ENCODE measurements at places on chromosomes 2 and 18.

GRCh38 chr2:199973703-199974102 is 18.3 kb downstream of the MAIP1 start:
- no peak for DNase-seq

DNA sequence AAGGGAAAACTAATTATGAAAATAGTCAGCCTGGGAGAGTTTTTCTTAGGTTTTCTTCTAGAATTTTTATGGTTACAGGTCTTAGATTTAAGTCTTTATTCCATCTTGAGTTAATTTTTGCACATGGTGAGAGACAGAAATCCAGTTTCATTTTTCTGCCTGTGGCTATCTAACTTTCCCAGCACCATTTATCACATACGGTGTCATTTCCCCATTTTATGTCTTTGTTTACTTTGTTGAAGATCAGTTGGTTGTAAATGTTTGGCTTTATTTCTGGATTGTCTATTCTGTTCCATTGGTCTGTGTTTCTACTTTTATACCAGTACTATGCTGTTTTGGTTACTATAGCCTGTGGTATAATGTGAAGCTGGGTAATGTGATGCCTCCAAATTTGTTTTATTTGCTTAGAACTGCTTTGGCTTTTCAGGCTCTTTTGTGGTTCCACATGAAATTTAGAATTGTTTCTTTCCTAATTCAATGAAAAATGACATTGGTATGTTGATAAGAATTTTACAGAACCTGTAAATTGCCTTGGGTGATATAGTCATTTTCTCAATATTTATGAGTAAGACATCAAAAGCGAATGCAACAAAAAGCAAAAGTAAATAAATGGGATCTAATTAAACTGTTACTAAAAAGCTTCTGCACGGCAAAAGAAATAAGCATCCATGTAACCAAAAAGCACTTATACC is 146.1 kb upstream of the NOL4 start:
- DNase-seq = no peak

GRCh38 chr18:36759167-36759776 is 69.5 kb downstream of the TPGS2 start:
- no peak for DNase-seq

DNA sequence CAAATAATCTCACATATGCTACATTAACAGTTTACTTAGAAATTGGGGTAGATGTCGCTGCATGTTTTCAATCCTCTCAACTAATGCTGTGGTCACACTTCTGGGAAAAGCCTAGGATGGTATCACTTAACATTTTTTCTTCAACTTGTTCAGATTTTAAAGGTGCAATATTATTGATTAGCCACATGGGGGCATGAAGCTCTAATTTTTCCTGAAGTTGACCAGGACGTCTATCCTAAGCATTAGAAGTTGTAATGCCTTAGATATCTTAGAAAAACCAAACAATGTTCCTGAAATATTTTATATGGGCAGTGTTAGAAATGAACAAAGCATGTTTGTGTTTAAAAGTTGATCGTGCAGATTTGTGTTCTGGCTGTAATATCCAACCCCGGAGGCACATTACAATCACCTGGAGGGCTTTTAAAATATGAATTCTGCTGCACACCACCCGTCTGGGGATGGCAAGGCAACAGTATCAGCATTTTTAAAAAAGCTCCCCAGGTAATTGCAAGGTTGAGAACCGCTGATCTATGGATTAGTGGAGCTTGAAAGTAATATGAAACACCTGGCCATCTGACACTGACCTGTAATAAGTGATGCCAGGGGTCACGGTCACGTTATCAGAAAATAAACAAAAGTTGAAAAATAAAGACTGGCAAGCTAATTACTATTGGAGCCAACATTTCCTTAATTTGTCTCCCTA is 100.5 kb upstream of the LMAN1 start:
- no peak for DNase-seq

- no peak for DNase-seq
Measured at GRCh38 chr18:31424383-31424988, 23.1 kb upstream of the DSG3 start.

DNA sequence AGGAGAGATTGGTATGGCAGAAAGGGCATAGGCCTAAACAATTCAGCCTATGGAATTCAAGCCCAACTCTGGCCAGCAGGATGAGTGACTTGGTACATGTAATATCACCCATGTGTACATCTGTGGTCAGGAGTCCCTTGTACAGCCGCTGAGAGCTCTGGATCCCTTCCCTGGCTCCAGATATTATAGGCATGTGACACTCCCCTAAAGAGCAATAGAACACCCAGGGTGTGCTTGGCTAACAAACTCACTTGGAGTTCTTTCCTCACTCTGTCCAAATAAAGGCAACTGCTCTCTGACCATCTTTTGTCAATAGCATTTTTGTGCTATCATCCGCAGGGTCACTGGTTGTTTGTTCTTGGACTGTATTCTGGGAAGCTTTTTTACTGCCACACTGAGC is 197.4 kb upstream of the NCKAP5 start:
- DNase-seq = no peak

GRCh38 chr18:47118981-47119380 is 31.3 kb downstream of the HDHD2 start:
- DNase-seq = no peak

- no peak for DNase-seq
Measured at GRCh38 chr18:10029711-10030110, 115.9 kb downstream of the VAPA start.

DNA sequence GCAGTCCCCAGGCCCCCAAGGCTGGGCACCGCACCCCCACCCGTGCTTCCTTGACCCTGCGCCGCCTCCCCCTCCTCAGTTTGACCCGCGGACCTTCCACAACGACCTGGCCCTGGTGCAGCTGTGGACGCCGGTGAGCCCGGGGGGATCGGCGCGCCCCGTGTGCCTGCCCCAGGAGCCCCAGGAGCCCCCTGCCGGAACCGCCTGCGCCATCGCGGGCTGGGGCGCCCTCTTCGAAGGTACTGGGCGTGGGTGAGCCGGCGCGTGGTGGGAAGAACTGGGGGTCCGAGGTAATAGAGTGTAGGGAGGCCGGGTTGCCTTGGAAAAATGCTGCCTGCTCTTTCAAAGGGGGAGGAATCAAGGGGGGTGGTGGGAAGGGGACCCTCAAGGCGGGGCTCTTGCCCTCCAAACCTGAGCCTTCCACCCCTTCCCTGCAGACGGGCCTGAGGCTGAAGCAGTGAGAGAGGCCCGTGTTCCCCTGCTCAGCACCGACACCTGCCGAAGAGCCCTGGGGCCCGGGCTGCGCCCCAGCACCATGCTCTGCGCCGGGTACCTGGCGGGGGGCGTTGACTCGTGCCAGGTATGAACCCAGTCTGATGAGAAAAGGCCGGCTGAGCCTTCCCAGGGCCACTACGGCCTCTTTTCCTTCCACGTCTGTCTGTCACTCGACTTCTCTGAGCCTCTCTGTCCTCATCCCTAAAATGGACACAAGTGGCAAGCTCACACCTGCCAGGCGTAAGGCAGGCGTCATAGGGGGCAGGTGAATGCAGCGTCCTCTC is 2.6 kb downstream of the PRSS56 start:
- DNase-seq = no peak

DNA sequence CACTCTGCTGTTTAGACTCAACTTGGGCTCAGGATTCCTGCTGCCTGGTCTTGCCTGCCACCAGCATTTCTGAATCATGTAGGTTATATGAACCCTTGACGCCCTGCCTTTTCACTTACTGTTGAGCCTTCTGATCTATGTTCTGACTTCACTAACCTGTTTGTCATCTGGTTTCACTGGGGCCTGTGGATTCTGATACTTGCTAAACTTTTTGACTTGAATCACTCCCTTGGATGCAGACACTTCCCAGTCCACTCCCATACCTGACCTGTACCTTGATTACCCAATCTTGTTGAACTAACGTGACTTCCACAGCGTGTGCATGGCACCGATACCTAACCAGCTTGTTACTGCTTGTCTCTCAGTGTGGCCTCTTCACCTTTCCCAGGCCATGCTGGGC is 35.6 kb upstream of the SPAG16 start:
- DNase-seq = no peak

GRCh38 chr2:229130522-229130921 is 140.6 kb downstream of the PID1 start:
- DNase-seq = no peak

GRCh38 chr2:19899985-19900930 is 1.5 kb downstream of the TTC32 start:
- peak; percentile 36 for DNase-seq

- DNase-seq = no peak
Measured at GRCh38 chr18:51032193-51032592, 2.2 kb downstream of the SMAD4 start.

DNA sequence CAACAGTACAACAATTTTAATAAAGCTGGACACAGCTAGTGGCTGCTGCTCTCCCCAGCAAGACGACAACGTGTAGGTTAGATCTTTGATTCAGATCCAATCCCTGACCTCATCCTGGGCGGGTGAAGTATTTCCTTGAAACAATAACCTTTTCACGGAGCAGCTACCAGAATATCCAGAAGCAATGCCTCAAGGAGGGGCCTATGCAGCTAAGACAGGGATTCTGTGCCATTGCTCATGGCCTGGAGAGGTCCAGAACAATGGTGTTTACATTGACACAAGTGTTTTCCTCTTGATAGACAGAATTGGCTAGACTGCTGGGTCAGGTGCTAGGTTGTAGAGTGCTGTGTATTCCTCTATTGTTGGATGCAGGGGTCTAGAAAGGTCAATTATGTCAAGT is 520.1 kb downstream of the BCL11A start:
- no peak for DNase-seq

GRCh38 chr2:161044921-161045320 is 115.3 kb upstream of the TANK start:
- DNase-seq = no peak

DNA sequence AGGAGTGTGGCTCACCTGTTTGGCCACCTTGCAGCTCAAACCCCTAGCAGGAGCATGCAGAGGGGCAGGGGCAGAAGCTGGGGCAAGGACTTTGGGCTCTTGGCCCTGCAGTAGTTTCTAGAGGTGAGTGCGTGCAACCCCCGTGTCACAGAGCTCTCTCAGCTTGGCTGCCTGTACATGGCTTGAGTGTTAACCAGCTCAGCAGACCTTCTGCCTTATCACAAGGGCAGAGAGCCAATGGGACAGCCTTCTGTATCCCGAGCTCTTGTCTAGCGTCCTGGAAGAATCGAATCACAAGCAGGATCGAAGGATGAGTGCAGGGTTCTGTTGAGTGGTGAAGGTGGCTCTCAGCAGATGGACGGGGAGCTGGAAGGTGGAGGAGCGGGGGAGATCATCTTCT is 120.3 kb upstream of the TMEM18 start:
- DNase-seq = no peak

GRCh38 chr2:113005030-113005509 is at the start of gene IL36A:
IL36A (plus strand) TSS chr2:113005459; CDS start chr2:113005872, 413 bp downstream.
- no peak for DNase-seq

- DNase-seq = no peak
Measured at GRCh38 chr18:55856229-55856628, 268.2 kb upstream of the TCF4 start.

DNA sequence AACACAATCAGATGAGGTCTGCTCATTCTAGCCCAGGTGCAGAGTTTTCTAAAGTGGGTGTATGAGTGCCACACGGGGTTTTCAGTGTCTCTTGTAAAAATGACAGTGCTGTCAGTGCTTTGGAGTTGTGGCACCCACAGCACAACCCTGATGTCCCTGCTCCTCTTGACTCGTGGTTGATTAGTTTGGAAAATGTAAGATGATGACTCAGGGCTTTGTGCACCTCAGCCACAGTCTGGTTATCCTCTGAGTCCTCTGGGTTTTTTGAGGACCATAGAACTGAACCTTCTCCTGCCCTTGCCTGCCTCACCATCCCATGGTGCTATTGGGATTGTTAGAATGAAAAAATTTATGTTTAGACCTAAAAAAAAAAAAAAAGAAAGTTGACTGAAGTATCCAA is 105.6 kb downstream of the MYO1B start:
- no peak for DNase-seq

GRCh38 chr2:147600646-147601045 is 244.2 kb upstream of the ACVR2A start:
- no peak for DNase-seq

DNA sequence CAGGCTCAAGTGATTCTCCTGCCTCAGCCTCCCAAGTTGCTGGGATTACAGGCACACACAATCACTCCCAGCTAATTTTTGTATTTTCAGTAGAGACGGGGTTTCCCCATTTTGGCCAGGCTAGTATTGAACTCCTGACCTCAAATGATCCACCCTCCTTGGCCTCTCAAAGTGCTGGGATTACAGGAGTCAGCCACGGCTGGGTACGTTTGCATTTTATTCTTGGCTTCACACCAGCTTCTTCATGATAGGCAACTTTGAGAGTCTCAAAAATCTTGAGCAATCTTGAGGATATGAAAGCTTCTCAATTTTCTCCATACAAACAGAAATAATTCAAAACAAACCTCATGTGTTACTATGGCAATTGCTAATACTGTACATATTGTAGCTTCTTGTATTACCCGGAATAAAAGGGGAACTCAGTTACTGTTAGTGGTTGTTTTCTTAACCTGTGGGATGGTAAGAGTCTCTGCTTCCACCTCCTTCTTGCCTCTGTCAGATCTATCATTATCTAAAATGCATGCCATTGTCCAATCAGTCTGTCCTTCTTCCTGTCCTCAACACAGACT is 102.9 kb upstream of the SYT4 start:
- no peak for DNase-seq

GRCh38 chr2:100876231-100876860 is 56.4 kb downstream of the NPAS2 start:
- no peak for DNase-seq

GRCh38 chr2:179264368-179265081 is at the start of gene SESTD1:
SESTD1 (minus strand) TSS chr2:179264832; CDS start chr2:179191841, 72,991 bp downstream.
- DNase-seq = no peak

GRCh38 chr18:33844232-33844631 is 266.2 kb downstream of the ASXL3 start:
- DNase-seq = no peak

DNA sequence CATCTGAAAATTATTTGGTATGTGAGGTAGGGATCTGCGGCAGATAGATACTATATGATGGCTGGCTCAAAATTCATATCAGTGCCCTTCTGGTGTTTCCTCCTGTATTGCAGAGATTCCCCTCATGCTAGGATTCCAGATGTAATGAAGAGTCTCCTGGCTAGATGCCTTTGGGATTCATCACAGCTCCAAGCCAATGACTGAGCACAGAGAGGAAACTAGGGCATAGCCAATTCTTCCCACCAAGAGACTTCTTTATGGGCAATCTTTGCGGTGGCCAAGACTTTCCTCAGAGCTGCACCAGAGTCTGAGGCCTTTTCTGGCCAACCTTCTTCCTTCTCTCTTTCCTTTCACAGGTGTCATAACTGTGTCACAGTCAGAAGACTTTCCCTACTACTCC is 25.5 kb upstream of the CIB4 start:
- no peak for DNase-seq

GRCh38 chr2:71560638-71561011 is 107.3 kb downstream of the DYSF start:
- DNase-seq = no peak
